Heart right ventricle (tissue), 16 donors: ENCODE measurements at places on chromosomes 5 and 9. TPM values are rescaled to one million over a fixed set of nuclear protein-coding genes. Genes with fewer than 3 reads are reported as not detected.

DNA sequence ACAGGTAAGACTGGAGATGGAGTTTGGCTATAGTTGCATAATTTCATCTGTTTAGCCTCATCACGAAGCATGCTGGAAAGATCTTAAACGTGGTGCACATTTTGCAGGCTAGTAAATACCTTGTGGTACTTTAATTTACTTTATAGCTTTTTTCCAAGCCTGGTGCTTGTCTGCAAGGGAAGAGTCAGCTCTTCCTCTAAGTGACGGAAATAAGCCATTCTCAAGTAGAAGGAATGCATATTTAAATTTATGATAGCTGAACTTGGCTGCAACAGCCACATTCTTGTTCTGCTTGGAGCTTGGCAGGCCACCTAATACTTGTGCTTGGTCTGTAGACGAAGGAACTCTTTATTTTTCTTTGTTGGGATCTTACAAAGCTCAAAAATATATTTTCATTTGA is 188.0 kb upstream of the PIK3R1 start:
- no peak for DNase-seq
- no peaks in the 10 kb centered on the region for H3K27me3 ChIP-seq
- H3K27ac ChIP-seq = no peak overlapping the region
- H3K4me3 ChIP-seq = no peak overlapping the region

The LRRC19 gene
- not detected for total RNA-seq

DNA sequence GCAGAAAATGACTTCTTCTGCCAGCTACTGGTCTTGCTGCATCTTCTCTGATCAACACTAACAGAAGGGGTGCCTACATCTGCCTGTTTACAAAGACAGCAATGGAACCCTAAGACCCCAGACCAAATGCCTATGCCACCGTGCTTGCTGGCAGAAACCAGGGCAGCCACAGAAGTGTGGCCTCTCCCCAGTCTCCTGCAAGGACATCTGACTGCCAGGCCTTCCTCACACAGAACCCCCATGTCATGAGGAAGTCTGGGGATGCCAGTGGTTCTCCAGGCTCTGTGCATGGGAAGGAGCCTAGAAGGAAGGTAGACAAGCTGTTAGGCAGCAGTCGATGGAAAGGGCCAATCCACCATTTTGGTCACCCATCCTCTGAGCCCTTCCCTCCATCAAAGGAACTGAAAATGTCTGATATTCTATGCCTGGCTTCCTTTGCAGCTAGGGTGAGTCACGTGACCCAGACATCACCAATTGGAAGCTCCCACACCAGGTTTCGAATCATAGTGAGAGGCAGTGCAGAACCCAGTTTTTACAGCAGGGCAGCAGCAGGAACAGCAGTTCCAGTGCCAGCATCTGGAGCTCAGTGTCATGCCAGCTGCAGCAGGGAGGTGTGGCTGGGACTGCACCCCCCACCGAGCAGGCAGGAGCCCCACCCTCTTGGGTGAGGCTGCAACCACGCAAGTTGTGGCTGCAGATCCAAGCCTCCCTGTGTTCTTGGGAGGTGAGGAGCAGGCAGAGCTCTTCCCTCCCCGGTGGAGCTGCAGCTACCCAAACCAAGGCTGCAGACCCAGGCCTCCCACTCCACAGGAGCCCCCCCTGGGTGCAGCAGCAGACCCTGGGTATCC is 123.4 kb downstream of the OLFM1 start:
- H3K27ac ChIP-seq = no peak overlapping the region
- peaks cover 14% of the 10 kb centered on the region for H3K4me1 ChIP-seq
- peak; percentile 0 for DNase-seq
- H3K36me3 ChIP-seq = no peaks in the 10 kb centered on the region
- H3K4me3 ChIP-seq = no peak overlapping the region

The KIF20A gene
- total RNA-seq = 0.49 TPM

GRCh38 chr9:92807031-92807756 is 42.6 kb upstream of the BICD2 start:
- peaks cover 30% of the 10 kb centered on the region for H3K4me1 ChIP-seq
- peak; percentile 17 for DNase-seq
- no peak overlapping the region for H3K27ac ChIP-seq
- H3K4me3 ChIP-seq = no peak overlapping the region
- H3K27me3 ChIP-seq = peaks cover 98% of the 10 kb centered on the region
- H3K36me3 ChIP-seq = no peaks in the 10 kb centered on the region

GRCh38 chr5:138569782-138570181 is 5.4 kb downstream of the HSPA9 start:
- H3K27ac ChIP-seq = no peak overlapping the region
- H3K36me3 ChIP-seq = peaks cover 94% of the 10 kb centered on the region
- DNase-seq = no peak
- no peaks in the 10 kb centered on the region for H3K27me3 ChIP-seq
- H3K4me1 ChIP-seq = peaks cover 41% of the 10 kb centered on the region

The ROPN1L gene
- 0.62 TPM for total RNA-seq

- no peak overlapping the region for H3K4me3 ChIP-seq
- DNase-seq = no peak
- H3K4me1 ChIP-seq = no peaks in the 10 kb centered on the region
- H3K27me3 ChIP-seq = no peaks in the 10 kb centered on the region
- no peak overlapping the region for H3K27ac ChIP-seq
Measured at GRCh38 chr5:159951387-159951786, 35.1 kb downstream of the ADRA1B start.

The MPDZ gene
- 90.3 TPM for total RNA-seq

DNA sequence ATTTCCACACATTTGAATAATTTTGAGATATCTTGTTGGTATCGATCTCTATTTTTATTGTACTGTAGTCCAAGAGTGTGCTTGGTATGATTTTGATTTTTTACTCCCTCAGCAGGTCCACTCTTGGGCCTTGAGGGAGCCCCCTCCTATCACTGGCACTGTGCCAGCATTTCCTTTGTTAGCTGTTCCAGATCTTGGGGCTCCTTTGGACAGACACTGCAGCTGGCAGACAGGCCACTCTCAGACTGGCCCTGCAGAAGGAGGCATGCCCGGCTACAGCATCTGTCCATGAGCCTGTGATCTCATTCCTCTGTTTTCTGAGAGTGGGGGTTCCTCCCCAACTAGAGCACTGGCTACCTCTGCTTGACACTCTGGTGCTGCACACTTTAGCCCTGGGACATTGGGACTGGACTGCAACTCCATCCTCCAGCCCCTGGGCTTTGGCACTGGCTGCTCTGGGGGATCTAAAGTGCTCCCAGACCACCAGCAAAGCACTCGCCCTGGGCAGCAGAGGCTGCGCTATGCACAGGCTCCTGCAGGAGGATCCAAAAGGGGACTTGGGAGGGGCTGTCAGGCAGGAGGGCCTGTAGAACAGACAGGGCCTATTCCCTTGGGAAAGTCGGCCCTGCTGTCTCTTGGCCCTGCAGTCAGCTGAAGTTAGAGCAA is 271.3 kb upstream of the DMAC1 start:
- no peak overlapping the region for H3K27ac ChIP-seq
- H3K4me3 ChIP-seq = no peak overlapping the region
- no peak for DNase-seq

GRCh38 chr9:97508852-97509251 is 7.4 kb downstream of the TMOD1 start:
- no peak for DNase-seq
- H3K36me3 ChIP-seq = no peaks in the 10 kb centered on the region
- H3K27me3 ChIP-seq = no peaks in the 10 kb centered on the region

The DAP gene
- 28.3 TPM for total RNA-seq

DNA sequence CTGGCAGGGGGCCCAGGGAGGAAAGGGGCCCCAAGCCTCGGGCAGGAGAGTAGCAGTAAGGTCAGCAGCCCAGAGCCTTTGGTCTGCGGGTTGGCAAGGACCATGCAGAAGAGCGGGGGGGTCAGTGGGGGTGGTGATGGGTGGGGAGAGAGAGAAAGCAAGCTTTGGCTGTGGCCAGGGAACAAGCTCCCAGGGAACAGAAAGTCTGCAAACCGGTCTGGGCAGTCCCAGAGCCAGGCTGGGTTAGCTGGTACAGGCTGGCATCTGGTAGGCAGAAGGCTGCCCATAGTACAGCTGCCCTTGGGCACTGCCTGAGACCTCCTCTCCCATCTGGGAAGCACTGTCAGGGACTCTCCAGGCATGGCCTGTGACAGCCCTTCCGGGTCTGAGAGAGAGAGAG is 10.5 kb upstream of the EPB41L4B start:
- H3K4me1 ChIP-seq = peaks cover 20% of the 10 kb centered on the region
- no peak overlapping the region for H3K4me3 ChIP-seq
- peak overlapping the region; percentile 21 for H3K27ac ChIP-seq
